ENCODE measurements at places on chromosomes 4 and X.

DNA sequence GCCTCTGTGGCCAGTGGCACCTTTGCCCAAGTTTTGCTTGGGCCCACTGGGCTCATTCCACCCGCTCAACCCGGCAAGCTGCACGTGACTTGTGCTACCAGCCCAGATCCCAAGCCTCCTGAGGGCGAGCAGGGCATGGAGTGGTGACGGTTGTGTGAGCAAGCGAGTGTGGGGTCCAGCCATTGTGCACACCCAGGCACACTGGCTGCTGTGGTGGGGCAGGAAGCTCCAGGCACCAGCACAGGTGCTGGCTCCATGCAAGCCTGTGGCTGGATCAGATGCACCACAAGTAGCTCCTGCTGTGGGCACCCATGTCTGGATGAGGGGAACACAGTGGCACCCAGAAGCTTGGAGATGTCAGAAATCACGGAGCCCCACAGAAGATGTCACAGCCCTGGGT, 557.0 kb upstream of the GNPDA2 start:
- DNase-seq = no peak

- DNase-seq = peak; percentile 13
Measured at GRCh38 chr4:153950100-153950979, 161.5 kb upstream of the SFRP2 start.

GRCh38 chr4:24754571-24754970, 40.8 kb upstream of the SOD3 start:
- DNase-seq = no peak

GRCh38 chr4:102629673-102630072, 128.5 kb downstream of the NFKB1 start:
- DNase-seq = no peak

GRCh38 chrX:84475596-84475995, 26.7 kb downstream of the HDX start:
- DNase-seq = no peak

- DNase-seq = peak; percentile 63
Measured at GRCh38 chrX:12791257-12792228, at the start of gene PRPS2. PRPS2 (plus strand) TSS chrX:12791412; CDS start chrX:12791498, 86 bp downstream.

GRCh38 chr4:2800691-2801596, 8.1 kb downstream of the SH3BP2 start:
- peak; percentile 79 for DNase-seq

DNA sequence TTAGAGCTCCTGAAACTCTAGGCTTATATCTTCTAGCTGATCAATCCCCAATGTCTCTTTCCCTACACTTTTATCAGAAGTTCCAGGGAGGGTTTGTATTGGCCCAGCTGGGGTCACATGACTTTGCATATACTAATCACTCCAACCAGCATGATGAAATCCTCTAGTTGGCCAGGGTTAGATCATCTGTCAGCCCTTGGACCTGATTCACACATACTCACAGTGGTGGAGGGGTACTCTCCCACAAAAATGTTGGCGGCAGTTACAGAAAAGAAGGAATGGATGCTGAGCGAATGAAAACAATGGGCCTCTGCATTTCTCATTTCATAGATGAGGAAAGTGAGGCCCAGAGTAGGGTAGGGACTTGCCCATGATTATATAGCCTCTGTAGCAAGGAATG, 151.1 kb downstream of the PJA1 start:
- no peak for DNase-seq

DNA sequence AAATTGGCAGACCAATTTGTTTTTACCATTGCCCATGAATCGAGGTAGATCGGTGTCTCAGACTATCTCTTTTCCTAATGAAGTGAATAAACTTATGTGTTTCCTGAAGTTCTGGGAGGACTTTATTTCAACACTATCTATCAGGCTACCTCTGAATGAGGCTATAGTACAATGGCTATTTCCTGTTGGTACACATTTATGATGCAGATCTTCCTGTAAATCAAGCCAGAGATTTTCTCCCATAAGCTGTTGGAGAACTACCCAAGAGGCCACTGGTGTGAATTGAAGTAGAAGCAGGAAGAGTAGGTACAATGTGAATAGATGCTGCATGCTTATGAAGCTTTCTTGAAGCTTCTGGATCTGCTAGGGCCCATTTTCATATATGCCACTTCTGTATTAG, 16.0 kb downstream of the TXK start:
- no peak for DNase-seq

DNA sequence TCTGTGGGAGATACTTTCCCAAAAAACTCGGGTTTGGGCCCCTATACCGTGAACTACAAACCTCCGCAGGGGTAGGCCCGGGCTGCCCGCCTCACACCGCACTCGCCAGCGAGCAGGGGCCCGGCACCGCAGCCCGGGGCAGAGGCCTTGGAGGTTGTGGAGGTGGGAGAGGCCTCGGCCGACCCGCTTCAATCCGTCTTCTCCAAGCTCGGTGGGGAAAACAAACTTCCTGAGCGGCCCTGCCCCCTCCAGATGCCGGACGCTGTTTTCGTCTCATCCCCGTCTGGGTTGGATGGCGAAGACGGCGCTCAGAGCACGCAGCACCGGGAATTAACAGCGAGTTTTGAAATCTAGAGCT, 442 bp upstream of the MCUB start:
- no peak for DNase-seq

DNA sequence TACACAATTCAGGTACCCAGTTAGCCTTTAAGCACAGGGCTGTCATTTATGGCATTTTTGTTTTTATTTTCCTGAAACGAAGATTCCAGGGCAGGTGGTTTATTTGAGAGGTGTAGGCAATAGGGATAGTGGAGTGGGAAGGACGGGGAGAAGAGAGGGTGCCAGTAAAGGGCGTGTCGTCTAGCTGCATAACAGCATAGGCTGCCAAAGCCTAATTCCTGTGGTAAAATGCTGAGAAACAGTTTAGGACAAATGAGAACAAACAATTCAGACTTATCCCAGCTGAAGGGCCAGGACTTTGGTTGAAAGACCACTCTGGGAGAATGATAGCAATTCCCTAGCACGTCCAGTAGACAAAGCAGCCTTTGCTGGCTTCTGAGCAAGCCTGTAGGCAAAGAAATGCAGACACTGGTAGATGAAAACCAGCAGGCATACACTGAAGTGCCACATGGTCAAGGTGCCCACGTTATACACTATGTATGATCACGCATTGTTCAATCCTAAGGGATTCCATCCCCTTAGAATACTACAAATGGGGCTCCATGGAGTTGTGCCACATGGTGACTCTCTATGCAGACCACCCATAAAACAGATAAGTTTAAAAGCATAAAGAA, 70.6 kb downstream of the PKD2 start:
- no peak for DNase-seq

DNA sequence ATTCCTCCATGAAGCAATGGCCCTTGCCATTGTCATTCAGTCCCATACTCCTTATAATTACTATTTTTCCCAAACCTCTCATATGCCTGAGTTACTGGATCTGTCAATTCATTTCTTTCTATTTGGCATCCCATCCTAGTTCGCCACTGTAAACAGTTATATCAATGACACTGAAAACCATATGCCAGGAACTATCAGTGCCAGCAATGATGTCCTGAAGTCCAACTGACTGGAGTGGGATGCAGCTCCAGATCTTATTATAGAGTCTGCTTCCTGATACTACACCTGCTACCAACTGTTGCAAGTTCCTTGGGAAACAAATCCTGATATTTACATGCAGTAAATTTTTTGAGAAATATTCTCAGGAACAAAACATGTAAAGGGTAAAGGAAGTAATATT, 27.0 kb upstream of the BANK1 start:
- no peak for DNase-seq

Measured in right kidney (tissue), 9 donors.